ENCODE measurements at places on chromosomes 5 and 9. TPM values are rescaled to one million over a fixed set of nuclear protein-coding genes. Genes with fewer than 3 reads are reported as not detected.

- DNase-seq, result no peak
These were observed 4.6 kb downstream of the NMRK1 start for GRCh38 chr9:75083188-75083970.

GRCh38 chr9:84538879-84539278 lies 130.7 kb upstream of the NTRK2 start:
- no peak for DNase-seq

DNA sequence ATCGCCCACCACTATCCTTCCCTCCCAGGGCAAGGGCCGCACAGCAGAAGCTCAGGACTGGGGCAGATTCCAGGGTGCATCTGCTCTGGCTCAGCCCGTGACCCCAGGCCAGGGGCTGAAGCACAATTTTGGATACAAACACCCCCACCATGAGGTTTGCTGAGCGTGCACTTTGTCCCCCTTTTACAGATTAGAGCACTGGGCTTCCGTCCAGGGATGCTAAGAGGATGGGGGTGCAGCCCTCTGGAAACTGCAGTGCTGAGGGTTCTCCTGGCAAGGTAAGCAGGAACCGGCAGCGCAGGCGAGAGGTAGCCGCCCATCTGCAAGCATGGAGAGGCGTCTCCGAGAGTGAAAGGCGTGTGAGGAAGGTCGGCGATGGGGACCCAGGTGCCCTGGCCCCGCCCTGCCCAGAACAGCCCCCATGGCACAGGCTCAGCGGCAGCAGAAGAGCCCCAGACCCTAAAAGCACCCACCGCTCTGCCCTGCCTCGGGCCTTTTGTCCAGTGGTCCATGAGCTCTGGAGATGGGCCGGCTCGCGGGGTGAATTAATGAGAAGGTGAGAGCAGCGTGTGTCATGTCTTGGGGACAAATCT lies 54.5 kb upstream of the OLFM1 start:
- DNase-seq, result no peak

The GRIA1 gene
- total RNA-seq, result 2.2 TPM

DNA sequence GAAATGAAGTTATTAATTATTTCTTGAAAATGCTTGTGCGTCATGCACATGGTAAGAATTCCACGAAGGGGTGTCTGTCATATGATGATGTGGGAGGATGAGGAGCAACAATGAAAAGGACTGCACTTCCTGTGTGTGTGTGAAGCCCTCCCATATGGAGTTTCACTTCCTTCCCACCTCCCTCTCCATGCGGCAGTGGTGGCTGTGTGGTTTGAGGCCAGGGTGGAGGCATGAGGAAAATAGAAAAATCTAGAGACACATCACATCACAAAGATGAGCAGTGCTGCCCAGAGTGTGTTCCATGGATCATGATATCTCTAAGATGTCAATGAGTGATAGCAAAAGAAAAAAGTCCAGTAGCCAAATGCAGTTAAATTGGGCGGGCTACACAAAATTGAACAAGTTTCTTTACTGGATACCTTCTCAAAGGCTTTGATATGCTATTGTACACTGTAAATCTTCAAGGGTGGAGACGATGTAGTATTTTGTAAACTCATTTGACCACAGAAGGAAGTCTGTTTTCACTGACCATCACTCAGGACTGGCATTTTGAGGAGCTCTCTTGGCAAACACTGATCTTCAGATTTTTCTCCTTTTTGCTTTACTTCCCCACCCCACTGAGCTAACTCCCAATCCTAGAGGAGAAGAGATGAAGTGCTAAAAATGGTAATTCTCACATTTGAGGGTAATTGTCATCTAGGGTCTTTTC lies 55.7 kb upstream of the EQTN start:
- no peak for DNase-seq

The SOHLH1 gene
- not detected for total RNA-seq

DNA sequence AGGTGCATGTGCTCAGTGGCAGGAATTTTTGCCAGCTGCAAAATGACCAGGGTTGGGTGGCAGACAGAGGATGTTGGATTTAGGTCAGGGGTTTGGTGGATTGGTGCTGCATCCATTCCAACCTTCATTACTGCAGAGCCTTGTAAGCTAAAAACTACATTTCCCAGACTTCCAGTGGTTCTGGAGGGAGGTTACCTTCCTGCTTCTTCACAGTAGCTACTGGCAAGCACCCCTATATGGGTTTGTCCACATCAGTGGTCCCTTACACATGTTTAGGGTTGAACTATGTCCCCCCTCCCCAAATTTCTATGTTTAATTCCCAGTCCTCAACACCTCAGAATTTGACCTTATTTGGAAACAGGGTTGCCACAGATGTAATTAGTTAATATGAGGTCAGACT lies 20.7 kb upstream of the IL17B start:
- peak; percentile 43 for DNase-seq

GRCh38 chr9:6944093-6944551 lies 186.3 kb downstream of the KDM4C start:
- DNase-seq, result peak; percentile 38

DNA sequence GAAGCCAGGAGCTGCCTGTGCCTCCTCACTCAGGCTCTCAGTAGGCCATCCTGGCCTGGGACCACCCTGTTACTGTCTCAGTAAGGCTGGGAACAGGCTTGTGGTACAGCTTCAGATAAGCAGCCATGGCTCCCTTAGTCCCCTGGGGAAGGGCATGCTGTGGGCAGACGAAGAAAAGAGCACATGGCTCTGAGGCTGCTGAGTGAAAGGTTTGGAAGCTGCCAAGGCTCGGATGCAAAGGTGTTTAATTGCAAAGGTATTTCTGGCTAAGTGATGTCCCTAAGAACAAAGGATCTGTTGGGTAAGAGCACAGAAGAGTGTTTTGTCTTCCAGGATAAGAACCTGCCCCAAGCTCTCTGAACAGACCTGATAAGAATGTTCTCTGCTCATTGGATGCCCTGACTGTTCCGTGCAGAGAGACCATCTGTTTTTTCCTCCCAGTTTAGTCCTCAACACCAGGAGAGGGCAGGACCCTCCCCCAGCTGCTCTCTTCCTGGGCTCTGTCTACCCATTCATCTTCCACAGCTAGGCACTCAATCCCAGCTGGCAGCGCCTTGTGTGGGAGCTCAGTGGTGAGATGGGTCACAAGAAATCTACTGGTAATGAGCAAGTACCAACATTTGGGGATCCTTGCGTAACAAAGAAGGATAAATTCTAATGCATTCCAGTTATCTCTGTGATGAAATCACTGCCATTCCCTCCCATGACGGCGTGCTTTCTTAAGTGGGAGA lies 17.7 kb downstream of the ANGPTL2 start:
- DNase-seq, result peak; percentile 34

- no peak for DNase-seq
These were observed 22.5 kb downstream of the PAX5 start for GRCh38 chr9:37011530-37011929.

DNA sequence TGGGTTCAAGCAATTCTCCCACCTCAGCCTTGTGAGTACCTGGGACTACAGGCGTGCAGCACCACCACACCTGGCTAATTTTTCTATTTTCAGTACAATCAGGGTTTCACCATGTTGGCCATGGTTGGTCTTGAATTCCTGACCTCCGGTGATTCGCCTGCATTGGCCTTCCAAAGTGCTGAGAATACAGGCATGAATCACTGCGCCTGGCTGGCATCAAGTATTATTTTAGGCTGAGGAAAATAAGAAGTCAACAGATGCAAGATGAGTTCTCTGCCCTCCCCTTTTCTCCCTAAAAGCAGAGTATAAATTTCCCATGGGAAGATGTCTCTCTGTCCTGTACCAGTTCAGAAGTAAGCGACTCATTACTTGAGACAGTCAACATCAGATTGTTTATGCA lies 71.5 kb downstream of the ELAVL2 start:
- no peak for DNase-seq

DNA sequence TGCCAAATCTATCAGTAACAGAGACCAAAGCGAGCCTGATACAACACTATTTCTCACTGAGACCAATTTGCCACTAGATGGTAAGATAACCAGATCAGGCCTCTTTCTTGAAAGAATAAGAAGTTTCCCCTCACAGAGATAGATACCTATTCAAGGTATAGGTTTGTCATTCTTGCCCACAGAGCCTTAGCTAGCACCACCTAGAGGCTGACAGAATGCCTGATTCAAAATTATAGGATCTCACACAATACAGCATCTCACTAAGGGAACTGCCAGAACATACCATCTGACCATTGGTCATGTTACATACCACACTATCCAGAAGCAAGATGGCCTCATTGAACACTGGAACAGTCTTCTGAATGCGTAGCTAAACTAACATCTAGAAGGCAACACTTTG lies 166.6 kb upstream of the HCN1 start:
- DNase-seq, result no peak

DNA sequence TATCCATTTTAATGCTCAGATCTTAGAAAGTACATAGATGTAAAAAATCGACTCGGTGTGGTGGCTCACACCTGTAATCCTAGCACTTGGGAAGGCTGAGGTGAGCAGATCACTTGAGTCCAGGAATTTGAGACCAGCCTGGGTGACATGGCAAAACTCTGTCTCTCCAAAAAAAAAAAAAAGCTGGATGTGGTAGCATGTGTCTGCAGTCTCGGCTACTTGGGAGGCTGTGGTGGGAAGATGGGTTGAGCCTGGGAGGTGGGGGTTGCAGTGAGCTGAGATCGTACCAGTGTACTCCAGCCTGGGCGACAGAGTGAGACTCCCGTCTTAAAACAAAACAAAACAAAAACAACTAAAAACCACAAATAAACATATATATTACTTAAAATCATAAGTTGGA lies 61.4 kb downstream of the RASA1 start:
- no peak for DNase-seq

The PCDHA4 gene
- 2.9 TPM for total RNA-seq

GRCh38 chr5:32726086-32726557 lies 15.0 kb downstream of the NPR3 start:
- DNase-seq, result peak; percentile 69

- no peak for DNase-seq
These were observed 3.4 kb downstream of the PDLIM4 start for GRCh38 chr5:132260714-132261551.

DNA sequence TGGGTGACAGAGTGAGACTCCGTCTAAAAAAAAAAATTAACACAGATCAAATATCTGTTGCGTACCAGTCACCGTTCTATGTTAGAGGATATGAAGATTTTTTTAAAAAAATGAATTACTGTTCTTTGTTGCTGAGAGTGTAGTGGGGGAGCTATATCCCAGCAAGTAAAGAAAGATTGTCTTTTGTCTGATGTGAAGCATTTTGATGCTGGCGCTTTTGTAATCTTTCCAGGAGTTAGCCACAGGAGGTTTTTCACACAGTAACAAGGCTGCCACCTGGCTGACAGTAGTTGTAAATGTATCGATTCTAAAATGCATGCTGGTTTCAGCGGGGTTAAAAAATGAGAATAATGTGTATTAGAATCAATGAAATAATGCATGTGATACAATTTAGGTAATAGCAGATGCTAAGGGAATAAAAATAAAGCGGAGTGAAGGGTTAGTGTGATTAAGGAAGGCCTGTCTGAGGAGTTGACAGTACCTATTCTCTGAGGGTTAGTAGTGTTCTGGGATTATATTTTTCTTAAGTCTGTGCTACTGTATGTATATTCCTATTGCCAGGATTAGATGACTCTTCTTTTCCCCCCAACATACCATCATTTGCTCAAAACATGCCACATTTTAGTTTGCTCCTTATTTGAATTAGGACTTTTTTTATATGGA lies 3.4 kb downstream of the LMNB1 start:
- peak; percentile 84 for DNase-seq

DNA sequence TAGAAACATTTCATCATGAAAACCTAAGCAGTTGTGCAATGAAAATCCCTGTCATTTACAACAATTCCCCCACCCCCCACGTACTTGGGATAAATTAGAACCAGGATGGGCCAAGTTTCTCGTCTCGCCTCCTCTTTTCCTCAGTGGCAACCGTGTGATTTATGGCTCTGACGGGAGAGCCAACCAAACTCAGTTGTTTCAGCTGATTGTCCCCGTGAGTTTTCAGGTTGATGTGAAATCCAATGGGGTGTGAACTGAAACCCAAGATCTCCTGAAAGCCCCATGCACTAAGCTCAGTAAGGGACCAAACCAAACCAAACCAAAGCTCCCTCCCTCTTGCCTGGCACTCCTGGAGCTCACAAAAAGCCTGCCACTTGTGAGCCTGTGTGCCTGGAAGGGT lies 138.7 kb upstream of the SLC24A2 start:
- no peak for DNase-seq

- peak; percentile 95 for DNase-seq
These were observed 48.4 kb downstream of the ZNF608 start for GRCh38 chr5:124697933-124698591.

DNA sequence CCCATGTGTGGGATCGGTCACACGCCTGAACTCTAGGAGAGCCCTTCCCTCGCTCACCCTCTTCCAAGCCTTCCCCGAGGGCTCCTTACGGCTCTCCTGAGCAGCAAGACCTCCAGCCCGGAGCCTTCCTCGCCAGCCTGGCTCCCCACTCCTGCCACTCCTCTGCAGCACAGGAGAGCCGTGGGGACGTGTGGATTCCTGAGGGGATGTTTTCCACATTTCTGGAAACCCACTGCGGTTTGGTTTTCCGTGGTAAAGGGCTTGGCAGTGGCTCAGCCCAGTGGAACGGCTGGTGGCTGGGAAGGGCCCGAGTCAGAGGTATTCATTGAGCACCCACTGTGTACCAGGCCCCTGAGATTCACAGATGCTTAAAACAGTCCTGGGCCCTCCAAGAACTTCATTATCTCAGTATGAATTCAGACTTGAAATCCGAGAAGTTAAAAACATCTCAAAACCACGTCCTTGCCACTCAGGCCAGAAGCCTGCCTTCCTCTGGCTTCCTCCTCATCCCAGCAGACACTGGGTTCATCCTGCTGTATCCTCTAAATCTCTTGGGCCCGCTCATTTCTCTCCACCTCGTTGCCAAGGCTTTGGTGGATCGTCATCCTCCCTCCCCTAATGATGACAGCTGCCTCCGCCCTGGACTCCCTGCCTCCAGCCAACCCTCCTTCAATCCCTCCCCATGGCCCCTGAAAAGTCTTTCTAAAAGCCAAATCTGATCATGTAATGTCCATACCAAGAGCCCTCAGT lies 109.6 kb downstream of the FGF18 start:
- no peak for DNase-seq

- no peak for DNase-seq
These were observed 39.7 kb upstream of the BASP1 start for GRCh38 chr5:17177501-17178372.
